Pulmonary artery endothelial cell (primary cell): ENCODE measurements at places on chromosomes 7 and 10.

- no peak for DNase-seq
Measured at GRCh38 chr7:100720671-100721504, 620 bp downstream of the EPO start.

DNA sequence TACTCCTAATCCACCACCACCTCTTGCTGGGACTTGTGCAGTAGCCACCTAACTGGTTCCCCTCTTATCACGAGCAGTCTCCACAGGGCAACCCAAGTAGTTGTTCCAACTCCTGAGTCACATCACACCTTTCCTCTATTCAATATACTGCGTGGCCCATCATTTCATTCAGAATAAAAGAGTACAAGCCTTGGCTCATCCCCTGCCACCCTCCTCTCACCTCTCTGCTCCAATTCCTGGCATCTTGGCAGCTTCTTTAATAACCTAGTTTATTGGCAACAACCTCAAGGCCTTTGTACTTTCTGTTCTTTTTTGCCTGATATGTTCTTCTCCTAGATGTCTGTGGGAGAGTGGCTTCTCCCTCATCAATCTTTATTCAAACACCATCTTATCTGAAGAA is 199.4 kb downstream of the KIAA1217 start:
- DNase-seq = no peak

- DNase-seq = no peak
Measured at GRCh38 chr10:71679425-71679824, 40.2 kb downstream of the C10orf105 start.

- no peak for DNase-seq
Measured at GRCh38 chr10:94049911-94050310, 56.2 kb downstream of the PLCE1 start.

- DNase-seq = no peak
Measured at GRCh38 chr7:151793531-151793951, 83.4 kb downstream of the PRKAG2 start.

GRCh38 chr7:133629701-133630100 is 376.8 kb downstream of the EXOC4 start:
- DNase-seq = no peak
